CD4-positive, alpha-beta T cell (primary cell): ENCODE measurements at places on chromosomes 5 and 9. TPM values are rescaled to one million over a fixed set of nuclear protein-coding genes. Genes with fewer than 3 reads are reported as not detected.

GRCh38 chr9:135670721-135671590 lies 7.8 kb downstream of the LCN9 start:
- no peak for DNase-seq

- no peak for DNase-seq
Measured at GRCh38 chr5:149747141-149747832, 17.2 kb downstream of the PPARGC1B start.

DNA sequence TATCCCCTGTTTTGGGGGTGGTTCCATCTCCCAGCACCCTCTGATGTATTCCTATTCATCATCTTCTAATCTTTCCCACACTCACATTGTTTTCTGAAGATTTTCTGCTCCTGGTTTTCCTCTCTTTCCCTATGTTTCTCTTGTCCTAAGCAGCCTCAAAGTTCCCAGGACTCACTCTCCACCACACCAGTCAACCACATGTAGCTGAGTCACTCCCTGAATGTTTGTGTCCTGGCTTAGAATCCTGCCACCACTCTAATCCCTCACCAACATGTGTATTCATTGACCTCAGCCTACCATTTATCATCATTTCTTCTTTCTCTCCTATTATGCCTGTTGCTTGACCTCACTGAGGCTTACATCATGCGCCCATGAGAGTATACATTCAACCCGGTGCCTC lies 282.4 kb upstream of the ADAMTS16 start:
- no peak for DNase-seq

DNA sequence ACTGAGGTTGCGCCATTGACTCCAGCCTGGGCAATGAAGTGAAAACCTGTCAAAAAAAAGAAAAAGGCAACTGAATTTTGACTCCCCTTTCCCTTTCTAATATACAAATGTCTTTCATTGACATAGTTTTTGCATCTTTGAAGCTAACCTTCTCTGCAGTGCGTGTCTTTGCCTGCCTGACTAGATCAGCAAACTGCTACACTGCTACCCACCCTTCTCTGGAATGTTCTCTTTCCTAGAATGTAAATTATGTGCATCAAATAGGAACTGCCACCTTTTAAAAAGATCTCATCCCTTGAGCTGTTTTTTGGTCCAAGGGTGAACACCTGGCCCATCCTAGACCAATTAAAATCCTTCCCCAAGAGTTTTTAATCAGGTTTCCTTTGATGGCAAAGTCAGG lies 127.6 kb downstream of the SLC28A3 start:
- no peak for DNase-seq

- no peak for DNase-seq
Measured at GRCh38 chr5:151162776-151163175, 5.2 kb upstream of the ANXA6 start.

DNA sequence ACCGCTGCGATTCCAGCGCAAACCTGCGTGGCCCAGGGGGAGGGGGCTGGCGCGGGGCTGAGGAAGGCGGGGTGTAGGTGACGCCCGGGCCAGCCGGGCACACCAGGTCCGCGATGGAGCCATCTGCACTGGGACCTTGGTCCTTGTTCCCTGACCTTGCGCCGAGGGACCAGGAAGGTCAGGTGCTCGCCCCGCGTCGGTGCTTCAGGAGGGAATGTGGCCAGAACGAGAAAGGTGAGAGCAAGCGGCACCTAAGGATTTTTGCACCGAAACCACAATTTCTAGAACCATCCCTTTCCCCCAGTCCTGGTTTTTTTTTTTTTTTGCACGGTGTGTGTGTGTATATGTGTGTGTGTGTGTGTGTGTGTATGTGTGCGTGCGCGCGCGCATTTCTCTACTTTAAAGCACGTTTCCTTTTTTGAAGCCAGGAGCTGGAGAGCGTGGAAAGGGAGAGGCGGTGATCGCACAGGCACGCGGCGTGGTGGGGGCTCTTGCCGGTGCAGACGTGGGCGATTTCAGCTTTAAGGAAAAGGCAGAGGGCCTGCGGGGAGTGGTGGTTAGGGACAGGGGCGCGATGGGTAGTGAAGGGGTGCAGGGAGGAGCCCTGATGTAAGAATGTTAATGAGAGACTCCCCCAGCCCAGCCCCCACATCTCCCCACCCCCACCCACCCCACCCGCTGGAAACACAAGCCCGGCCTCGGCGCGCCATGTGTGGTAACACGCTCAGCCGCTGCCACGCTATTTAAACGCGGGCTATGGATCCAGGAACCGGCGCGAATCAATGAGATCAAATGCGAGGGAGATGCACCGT lies at the start of gene NPR3:
Gene NPR3, plus strand, starts transcription at position 772 of the 812 bp plus-strand sequence. CDS start 456 bp downstream, outside the sequence.
- no peak for DNase-seq

DNA sequence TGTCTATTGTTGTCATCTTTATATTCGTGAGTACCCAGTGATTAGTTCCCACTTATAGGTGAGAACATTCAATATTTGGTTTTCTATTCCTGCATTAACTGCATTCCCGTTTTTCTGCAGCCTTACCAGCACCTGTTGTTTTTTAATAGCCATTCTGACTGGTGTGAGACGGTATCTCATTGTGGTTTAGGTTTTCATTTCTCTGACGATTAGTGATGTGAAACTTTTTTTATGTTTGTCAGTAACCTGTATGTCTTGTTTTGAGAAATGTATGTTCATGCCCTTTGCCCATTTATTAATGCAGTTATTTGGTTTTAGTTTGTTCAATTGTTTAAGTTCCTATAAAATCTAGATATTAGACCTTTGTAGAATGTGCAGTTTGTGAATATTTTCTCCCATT lies 546.0 kb upstream of the RORB start:
- DNase-seq = no peak

DNA sequence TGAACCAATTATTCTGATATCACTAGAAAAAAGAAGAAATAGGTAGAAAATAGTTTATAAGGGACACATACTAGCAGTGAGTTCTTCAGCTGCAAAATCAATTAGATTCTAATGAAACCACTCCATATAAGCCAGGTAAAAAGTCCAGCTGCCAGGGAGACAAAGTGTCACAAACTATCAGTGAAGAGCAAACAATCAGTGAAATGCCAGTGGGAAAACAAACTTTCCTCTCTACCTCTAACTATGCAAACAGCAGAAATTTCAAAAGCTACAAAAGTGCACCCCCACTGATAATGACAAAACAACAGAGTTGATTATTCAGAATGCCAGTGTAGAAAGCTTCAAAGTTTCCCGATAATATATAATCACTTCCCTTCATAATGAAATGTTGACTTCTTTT lies 637.2 kb upstream of the ITGA1 start:
- DNase-seq = no peak

- no peak for DNase-seq
Measured at GRCh38 chr5:178230879-178231538, 1.6 kb downstream of the PHYKPL start.

DNA sequence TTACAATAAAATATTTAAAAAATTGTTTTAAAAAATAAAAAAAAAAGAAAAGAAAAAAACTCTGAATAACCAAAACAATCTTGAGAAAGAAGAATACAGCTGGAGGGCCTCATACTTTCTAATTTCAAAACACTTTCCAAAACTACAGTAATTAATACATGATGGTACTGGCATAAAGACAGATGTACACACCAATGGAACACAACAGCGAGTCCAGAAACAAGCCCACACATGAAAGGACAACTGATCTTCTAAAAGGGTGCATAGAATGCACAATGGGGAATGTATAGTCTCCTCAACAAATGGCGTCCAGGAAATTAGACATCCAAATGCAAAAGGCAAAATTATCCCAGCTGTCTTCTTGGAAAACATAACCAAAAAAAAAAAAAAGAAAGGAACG lies 99.6 kb downstream of the LURAP1L start:
- no peak for DNase-seq

DNA sequence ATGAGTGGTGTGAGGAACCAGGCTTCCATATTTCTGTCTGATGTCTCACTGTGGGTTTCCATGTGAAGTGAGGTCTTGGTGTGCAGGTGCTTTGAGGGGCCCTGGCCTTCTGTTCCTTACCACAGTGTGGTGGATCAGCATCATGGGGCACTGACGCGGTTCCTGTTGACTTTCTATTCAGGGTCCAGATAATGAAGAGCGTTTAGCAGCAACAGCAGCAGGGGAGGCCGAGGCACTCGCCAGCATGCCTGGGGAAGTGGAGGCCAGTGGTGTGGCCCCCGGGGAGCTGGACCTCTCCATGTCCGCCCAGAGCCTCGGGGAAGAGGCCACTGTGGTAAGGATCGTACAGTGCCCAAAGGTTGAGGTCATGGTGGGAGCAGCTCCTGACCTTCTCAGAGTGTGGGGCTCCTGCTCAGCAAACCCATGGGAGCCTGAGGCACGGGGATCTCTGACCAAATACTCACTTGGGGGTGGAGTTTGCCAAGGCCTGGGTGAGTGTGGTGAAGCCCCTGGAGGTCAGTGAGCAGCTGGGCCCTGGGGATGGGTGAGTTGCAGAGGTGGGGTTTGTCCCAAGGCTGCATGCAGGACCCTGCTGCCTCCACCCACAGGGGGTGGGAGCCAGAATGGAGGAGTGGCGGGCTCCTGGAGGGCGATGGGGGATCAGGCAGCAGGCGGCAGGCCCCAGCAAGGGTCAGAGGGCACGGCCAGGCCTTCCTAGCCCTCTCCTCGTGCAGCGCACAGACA lies 61.2 kb downstream of the COL15A1 start:
- DNase-seq = no peak

- no peak for DNase-seq
Measured at GRCh38 chr9:14278291-14278721, 35.6 kb downstream of the NFIB start.

DNA sequence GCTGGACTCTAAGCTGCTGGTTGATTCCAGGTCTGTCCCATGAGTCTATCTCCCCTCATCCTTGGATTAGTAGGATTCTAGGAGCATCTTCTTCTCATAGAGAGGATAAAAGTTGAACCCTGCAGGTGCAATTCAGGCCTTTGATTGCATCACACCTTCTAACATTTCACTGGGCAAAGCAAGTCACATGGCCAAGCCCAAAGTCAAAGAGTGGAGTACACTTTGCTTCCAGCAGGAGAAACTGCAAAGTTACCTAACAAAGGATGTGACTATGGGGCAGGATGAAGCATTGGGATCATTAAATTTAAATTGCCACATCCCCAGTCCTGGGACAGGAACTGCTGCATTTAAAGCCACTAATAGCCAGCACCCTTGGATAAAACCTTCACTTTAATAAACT lies 51.0 kb upstream of the EGFLAM start:
- no peak for DNase-seq

GRCh38 chr5:3698412-3698811 lies 102.8 kb downstream of the IRX1 start:
- no peak for DNase-seq

- DNase-seq = no peak
Measured at GRCh38 chr5:61020415-61020814, 75.4 kb downstream of the NDUFAF2 start.

- DNase-seq = no peak
Measured at GRCh38 chr5:56871777-56872176, 37.6 kb upstream of the SETD9 start.

DNA sequence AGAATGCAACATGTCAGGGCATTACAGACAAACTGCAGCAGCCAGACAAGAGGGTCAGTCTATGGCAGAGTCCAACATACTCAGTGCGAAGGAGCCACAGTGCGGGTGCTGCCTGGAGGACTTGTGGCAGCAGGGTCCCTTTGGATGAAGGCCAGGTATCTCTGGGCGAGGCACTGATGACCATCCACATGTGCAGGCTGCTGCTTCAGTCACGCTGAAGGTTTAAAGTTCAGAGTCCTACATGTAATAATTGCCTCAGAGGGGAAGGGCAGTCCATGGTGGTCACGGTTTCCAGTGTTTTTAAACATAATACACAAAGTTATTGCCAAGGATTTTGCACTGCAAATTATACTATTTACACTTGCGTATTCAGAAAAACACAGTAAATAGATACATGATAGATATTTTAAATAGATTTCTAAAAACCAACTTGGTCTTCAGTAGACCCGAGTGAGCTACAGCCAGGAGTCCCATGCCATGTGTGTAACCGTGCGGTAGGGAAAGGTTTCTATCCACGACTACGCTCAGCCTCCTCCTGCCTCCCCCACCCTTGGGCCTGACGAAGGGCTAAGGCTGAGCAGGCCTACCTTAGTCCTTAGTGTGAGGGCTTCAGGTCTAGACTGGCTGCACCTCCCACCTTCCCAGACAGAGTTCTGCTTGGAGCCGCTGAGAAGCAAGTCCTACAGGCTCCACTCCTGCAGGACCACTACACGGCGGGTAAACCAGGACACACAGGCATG lies 76.2 kb downstream of the GPR21 start:
- no peak for DNase-seq

- no peak for DNase-seq
Measured at GRCh38 chr9:98081477-98082219, 25.1 kb downstream of the NANS start.

DNA sequence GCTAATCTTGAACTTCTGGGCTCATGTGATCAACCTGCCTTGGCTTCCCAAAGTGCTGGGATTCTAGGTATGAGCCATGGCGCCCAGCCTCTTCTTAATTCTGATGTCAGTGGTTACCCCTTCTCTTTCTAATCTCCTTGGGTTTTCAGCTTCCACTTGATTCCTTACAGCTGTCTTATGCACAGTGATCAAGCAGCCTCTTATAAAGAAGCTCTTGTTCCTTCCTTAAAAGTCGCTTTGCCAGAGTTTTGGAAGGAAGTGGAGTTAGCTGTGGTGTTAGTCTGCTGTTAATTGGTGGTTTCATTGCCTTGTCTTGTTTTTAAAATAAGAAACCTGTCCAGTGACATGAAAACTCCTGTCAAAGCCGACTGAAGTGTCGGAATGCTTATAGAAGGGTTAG lies 128.1 kb upstream of the CACNA1B start:
- no peak for DNase-seq

DNA sequence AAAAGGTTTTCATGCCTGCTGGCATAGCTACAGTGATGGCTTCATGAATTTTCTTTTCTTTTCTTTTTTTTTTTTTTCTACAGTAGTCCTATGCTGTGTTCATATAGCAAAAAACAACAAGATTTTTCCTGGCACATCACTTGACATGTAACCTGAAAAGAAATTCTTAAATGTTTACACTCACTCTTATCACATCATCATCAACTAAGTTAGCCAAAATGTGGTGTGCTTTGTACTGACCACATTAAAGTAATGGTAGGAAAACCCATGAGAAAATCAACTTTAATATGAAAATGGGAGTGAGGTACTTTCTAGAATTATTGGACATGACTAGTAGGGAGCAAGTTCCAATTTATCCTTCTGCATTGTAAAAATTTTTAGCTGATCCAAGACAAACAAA lies 146.7 kb downstream of the SSBP2 start:
- DNase-seq = no peak

DNA sequence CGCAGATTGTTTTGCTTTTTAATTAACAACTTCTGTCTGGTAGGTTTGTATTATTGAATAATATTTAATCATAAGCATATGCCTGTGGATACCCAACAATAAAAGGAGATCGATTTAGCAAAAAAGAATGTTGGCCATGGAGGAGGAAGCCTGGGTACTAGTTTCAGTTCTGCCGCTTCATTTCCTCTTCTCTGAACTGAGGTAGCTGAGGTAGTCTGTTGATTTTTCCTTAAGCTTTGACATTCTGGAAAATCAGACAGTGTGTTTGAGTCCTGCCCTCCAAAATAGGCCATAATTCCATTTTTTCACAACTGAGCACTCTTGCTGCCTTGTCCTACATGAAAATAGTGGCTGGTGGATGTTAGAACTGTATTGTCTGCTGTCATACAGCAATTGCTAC lies 6.0 kb upstream of the GPR21 start:
- no peak for DNase-seq

Gene NRG2
- total RNA-seq = 0.17 TPM

Gene PTGER4
- total RNA-seq = 352 TPM

Gene GRM6
- total RNA-seq = not detected

Gene IL5
- total RNA-seq = not detected

Gene SPATA6L
- 9.4 TPM for total RNA-seq

Gene FOXD4L5
- not detected for total RNA-seq
